ENCODE measurements at places on chromosomes 7 and 10.
A peak's percentile ranks its signal among the peaks of the same experiment; 100 is the strongest.

GRCh38 chr10:132685101-132685891 is 100.7 kb downstream of the NKX6-2 start:
- no peak for DNase-seq

GRCh38 chr7:99730238-99730810 is 4.7 kb downstream of the CYP3A7 start:
- no peak for DNase-seq

GRCh38 chr10:69569396-69569934 is 3.8 kb downstream of the NEUROG3 start:
- DNase-seq: no peak

DNA sequence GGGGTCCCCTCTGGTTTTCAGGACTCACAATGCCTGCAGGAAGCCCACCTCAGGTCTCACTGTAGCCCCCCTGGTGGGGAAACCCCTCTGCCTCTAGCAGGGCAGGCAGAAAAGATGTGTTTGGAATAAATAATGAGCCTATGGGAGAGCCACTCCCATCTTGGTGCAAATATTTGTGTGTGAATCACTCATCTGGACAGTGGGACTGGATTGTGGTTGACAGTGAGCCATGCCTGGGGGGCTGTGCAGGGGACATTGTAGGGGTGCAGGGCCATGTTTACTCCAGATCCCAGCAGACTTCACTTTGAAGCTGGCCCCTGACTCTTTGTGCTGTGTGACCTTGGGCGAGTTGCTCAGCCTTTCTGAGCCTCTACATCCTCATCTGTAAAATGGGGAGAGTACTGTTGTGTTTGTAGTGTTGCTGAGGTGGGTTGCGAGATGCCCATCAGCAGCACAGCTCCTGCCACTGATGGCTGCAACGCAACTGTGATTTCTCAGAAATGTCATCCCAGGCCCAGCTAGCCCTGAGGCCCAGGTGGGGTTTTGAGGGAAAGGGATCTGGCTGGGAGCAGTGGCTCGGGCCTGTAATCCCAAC is 20.7 kb downstream of the GTF2IRD1 start:
- no peak for DNase-seq

DNA sequence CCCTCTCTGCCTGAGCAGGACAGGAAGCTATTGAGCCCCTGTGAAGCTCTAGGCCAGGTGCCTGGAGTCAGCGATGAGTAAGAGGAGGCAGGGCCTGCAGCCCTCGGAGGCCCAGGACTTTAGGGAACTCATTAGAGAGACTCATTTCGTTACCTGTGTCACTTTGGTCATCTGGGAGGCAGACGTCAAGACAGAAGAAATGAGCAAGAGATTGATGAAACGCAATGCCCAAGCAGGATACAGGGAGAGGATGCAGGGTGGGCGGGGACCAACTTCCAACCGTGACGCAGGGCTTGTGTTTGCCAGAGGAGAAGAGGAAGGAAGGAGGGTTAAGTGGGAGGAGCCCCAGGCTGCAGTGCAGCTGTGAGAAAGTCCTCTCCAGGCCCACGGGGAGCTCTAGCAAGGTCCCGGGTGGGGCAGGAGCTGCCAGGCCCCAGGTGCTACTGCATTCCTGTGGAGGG is 26.4 kb upstream of the GNA12 start:
- no peak for DNase-seq

GRCh38 chr10:13722747-13723653 is 136.2 kb downstream of the PRPF18 start:
- DNase-seq: no peak

DNA sequence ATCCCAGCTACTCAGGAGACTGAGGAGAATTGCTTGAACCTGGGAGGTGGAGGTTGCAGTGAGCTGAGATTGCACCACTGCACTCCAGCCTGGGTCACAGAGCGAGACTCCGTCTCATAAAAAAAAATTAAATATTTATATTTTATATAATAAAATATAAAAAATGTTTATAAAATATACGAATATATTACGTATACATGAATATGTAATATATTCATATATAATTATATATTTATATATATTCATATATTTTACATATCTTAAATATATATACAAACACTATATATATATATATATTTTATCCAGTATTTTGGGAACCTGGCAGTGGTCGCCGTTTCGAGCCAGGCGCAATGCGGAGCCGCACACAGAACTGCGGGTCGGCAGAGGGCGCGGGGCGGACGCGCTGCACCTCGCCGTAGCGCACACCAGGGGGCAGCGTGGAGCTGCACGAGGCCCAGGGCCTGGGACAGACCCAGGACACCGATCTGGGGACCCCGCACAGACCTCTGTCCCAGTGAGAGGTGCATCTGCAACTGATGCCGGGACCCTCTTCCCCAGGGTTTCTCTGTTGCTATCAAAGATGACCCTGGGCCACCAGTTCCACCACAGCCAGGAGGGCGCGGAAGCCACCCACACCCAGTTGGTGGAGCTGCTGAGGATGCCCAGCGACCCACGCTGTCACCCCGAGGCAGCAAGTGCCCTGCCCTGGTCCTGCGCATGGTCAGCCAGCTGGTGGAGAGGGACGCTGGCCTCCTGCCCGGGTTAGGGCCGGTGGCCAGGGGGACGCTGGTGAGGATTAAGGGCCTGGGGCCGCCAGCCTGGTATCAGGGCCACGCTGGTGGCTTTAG is 22.7 kb downstream of the AP5Z1 start:
- DNase-seq: peak; percentile 97

- peak; percentile 46 for DNase-seq
Observed at GRCh38 chr7:121278120-121279021, 50.4 kb upstream of the WNT16 start.

- no peak for DNase-seq
Observed at GRCh38 chr7:55571511-55572377, 558 bp downstream of the VOPP1 start.

DNA sequence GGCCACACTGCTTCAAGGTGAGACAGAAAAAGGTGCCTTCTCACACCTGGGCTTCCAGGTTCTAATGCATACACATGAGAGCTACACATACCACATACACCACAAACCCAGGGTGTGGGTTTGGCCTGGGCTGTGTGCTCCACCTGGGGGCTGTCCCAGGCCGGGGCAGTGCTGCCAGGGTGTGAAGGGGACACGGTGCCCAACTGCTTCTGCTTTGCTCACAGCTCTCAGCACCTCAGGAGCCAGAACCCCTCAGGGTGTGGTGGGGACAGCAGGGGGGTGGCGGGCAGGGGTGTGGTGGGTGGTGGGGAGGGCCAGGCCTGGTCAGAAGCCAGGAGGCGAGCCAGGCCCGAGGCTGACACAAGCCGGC is 51.1 kb downstream of the TMEM209 start:
- DNase-seq: no peak

GRCh38 chr10:4018054-4018511 is 233.1 kb upstream of the KLF6 start:
- DNase-seq: no peak

GRCh38 chr7:67348171-67348570 is 351.5 kb downstream of the TYW1 start:
- DNase-seq: no peak

GRCh38 chr10:85863301-85864172 is 503.1 kb downstream of the GRID1 start:
- no peak for DNase-seq

DNA sequence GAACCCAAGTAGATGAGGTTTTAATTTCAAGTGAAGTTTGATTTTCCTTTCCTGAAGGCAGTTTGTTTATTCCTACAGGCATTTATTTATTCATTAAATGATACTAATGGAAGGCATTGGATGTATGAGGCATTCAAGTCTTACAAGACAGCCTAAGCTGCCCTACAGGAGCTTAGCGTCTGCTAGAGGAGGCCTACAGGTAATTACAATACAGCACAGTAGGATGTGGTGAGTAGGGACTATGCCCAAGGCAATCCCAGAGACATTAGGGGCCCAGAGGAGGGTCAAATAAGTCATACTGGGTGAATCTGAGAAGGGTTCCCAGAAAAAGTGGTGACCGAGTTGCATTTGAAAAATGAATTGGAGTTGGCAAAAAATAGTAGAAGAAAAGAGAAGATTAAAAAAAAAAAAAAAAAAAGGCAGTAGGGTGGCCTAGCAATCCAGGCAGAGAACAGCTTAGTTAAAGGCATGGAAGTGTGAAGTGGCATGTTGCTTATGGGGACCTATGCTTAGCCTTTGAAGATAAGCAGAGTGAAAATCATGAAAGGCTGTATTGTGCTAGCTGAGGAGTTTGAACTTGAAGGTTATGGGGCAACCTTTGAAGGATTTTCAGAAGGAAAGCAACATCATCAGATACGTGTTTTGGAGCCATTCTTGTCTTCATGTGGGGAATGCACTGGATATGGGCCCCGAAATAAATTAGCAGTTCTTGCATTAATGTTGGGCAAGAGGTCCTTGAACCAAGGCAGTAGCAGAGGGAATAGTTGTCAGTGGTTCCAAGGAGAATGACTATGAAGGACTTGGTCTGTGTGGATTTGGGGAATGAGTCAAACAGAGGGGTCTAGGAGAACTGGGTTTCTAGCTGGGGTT is 65.5 kb downstream of the SNX10 start:
- no peak for DNase-seq

- DNase-seq: no peak
Observed at GRCh38 chr10:93745408-93746065, 12.2 kb upstream of the LGI1 start.

DNA sequence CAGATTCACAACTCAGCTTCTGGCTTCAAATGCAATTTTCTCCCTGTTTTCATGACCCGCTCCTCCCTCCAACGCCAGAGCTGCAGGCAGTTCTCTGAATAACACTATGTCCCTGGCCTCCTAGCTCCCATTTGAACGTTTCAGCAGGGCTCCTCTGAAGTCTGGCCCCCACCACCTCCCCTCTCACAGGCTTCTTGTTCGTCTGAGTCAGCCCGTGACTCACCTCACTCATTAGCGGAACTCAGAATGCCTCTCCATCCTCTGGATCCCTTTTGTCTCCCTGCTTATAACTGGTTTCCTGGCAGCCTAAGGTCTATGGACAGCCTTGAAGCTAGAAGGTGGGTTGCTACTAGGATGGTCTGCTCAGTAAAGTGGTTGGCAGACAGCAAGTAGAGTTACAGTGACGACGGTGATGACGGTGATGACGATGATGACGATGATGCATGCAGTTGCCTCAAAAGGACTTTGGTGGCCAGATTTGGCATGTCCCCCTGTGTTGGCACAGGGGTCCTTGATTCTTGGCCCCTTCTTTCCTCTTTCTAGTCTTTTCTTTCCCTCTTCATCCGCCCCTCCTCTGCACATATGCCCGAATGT is 83.3 kb upstream of the MKLN1 start:
- no peak for DNase-seq

GRCh38 chr10:113165673-113166072 is 215.6 kb downstream of the TCF7L2 start:
- DNase-seq: no peak

DNA sequence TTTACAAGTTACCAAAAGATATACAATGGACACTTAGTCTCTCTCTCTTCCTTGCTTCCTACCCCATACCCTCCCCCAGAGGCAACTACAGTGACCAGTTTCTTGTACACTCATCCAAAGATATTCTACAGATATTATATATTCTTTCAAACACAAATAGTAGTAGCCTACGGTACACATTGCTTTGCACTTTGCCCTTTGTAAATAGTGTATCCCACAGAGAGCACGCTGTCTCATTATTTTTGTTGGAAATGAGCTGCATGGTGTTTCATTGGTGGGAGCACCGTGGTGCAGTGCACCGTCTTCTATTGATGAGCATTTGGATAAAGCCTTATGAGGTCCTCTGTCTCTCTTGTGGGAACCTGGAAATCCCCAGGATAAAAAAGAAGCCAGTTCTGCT is 24.2 kb downstream of the STRA8 start:
- DNase-seq: no peak

- no peak for DNase-seq
Observed at GRCh38 chr10:132926070-132926469, 16.3 kb downstream of the CFAP46 start.

GRCh38 chr10:70682920-70683600 is 10.8 kb downstream of the ADAMTS14 start:
- DNase-seq: no peak

DNA sequence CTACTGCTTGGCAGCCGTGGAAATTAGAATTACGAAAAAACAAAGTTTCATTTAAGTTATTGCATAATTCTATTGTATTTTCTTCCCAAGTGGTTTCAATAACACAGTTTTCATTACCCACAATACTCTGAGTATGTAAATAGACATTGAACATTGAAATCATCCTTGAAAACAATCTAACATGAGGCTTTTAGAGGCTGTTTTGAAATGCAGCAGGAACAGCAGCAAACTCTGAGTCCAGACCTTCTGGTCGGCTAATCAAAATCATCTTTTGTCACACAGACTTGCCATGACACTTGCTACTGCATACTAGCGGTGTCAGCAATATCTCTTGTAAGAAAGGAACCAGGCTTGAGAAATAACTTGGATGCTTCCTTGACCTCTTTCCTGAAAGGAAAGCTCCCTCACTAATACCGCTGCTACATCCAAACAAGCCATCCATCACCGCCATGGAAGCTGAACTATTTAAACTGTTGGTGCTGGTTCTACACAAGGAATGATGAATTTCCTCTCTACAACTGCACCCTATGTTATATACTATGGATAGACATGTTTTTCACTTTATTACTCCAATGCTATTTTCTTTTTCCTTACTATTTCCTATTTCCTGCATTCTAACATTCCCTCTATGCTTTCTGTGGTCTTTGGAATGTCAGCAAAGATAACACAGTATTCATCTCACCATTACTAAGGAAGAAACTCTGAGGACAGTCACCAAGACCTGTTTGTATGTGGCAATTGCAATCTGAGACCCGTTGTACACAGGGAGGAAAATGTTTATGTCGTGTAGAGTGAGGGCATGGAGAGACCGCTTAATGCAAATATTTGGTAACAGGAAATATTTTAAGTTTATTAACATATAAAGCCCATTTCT is 130.8 kb downstream of the ITGA8 start:
- no peak for DNase-seq

- no peak for DNase-seq
Observed at GRCh38 chr10:49172061-49172776, 16.0 kb downstream of the TMEM273 start.

DNA sequence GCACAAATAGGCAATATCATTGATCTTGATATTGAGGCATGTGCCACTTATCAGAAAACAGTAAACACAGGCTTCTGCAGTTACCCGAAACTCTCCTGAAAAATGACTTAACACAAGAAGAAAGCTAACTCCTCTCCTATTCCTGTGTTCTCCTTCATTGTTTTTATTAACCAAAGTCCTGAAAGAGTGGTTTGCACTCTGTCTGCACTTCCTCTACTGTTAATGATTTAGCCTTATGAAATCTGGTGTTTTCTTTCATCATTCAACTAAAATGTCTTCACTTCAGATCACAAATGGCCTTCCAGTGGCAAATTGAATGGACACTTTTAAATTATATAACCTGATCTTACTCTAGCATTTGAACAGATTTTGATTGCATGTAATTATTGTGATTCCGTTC is 630.6 kb upstream of the PHF14 start:
- no peak for DNase-seq

- DNase-seq: no peak
Observed at GRCh38 chr7:131015657-131015958, 281.6 kb upstream of the KLF14 start.
